Globus pallidus (tissue), 1 donor: ENCODE measurements at places on chromosomes 16 and 17.

GRCh38 chr17:82432017-82432416 lies 13.6 kb upstream of the OGFOD3 start:
- DNase-seq: no peak

- DNase-seq: no peak
These were observed 4.6 kb upstream of the TEDC2 start for GRCh38 chr16:2455081-2455845.

- DNase-seq: no peak
These were observed 45.8 kb upstream of the CIBAR2 start for GRCh38 chr16:85157813-85158742.

GRCh38 chr16:17970816-17971331 lies 365.7 kb downstream of the NPIPA8 start:
- no peak for DNase-seq

GRCh38 chr17:27293359-27293897 lies 486 bp upstream of the WSB1 start:
- no peak for DNase-seq

DNA sequence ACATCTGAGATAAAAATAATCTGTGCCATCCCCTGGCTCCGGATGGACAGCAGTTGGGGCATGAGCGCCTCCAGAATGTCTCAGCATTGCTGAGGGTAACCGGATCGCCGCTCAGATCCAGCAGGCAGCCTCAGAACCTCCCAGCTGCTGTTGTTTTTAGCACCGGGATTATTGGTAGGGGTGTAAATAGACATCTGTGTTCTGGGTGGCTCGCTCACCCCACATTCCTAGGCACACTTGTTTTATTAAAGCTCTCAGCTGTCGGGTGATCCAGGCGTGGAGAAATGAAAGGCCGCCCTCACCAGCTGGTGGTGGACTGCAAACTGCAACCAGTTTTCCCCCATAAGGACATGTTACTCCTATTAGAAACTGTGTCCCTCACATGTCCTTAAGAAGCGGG lies 32.1 kb downstream of the MYH3 start:
- no peak for DNase-seq

DNA sequence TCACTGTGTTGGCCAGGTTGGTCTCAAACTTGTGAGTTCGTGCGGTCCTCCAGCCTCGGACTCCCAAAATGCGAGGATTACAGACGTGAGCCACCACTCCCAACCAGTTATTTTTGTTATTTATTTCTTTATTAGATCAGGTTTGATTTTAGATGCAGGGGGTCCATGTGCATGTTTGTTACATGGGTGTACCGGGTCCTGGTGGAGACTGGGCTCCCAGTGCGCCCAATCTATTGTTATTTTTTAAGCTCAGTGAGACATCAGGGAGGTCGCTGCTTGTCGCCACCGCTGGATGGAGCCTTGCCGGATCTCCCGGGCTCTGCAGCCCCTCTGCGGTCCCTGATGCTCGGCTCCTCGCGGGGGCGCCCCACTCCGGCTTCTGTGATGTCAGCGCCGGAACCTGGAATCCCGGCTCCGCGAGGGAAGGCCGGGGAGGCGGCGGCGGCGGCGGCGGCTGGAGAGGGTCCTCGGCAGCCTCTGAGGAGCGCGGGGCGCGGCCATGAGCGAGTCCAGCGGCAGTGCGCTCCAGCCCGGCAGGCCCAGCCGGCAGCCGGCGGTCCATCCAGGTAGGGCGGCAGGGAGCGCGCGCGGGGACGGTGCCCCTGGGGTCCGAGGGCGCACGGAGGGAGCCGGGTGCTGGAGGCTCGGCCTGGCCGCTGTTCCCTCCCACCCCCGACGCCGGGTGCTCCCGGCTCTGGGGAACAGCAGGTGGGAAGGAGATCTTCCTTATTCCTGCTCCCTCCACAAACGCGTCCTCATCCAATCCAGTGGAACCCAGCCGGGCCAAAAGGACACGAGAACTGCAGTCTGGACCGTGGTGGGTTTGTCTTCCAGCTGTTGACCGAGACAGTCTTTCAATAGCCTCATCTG lies at the start of gene TMC7:
TMC7 (plus strand) TSS at position 370 of the 870 bp plus-strand sequence; CDS start at position 500, 130 bp downstream.
- peak; percentile 91 for DNase-seq

DNA sequence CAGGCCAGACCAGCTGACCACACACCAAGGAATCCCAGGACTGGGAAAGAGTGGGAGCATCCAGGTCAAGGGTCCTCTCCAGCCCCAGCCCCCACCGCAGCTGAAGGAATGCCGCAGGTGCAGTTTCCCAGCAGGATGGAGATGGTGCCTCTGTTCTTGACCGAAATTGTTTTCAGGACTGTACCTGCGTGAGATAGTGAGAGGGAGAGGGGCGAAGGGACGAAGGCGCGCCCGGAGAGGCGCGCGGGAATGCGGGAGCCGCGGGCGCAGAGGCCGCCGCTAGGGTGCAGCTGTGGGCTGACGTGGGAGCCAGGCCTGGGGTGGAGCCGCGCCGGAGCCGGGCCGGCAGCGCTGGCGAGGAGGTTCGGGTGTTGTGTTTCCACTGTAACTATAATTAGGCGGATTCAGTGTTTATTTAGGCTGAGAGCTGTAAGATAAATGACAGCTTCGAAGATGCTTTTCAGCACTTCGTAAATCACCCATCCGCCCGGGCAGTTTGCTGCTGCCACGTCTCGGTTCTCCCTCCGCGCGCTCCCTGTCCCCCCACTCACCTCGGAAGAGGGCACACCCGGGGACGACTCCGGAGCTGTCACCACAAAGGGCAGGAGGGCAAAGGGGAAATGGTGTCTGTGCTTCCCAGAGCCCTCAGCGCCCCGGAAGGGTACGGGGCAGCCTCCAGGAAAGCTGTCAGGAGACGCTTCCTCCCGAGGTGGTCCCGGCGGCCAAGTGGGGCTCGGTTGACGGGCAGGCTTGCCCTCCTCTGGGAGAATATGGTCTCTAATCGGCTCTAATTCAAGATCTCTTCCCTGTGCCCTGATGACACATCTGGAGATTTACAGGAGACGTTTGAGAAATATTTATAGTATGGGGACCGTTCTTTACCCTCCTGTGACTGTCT lies 38.2 kb downstream of the HOXB1 start:
- DNase-seq: peak; percentile 4

GRCh38 chr17:28657756-28658155 lies 4.0 kb downstream of the SDF2 start:
- DNase-seq: no peak

GRCh38 chr17:40472733-40473452 lies 28.5 kb downstream of the TNS4 start:
- no peak for DNase-seq

DNA sequence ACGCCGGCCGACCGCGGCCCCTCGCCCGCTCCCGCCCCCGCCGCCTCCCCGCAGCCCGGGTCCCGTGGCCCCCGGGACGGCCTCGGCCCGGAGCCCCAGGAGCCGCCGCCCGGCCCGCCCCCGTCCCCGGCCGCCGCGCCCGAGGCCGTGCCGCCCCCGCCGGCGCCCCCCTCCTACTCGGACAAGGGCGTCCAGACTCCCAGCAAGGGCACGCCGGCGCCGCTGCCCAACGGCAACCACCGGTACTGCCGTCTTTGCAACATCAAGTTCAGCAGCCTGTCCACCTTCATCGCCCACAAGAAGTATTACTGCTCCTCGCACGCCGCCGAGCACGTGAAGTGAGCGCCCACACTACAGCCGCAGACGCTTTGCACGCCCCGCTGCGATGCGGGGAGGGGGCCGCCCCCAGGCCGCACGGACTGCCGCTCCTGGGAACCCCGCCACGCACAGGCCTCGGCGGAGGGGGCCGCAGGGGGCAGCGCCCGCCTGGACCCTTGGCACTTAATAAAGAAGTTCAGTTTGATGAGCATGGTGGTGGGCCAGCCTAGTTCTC lies 35.5 kb upstream of the ZC3H18 start:
- no peak for DNase-seq

DNA sequence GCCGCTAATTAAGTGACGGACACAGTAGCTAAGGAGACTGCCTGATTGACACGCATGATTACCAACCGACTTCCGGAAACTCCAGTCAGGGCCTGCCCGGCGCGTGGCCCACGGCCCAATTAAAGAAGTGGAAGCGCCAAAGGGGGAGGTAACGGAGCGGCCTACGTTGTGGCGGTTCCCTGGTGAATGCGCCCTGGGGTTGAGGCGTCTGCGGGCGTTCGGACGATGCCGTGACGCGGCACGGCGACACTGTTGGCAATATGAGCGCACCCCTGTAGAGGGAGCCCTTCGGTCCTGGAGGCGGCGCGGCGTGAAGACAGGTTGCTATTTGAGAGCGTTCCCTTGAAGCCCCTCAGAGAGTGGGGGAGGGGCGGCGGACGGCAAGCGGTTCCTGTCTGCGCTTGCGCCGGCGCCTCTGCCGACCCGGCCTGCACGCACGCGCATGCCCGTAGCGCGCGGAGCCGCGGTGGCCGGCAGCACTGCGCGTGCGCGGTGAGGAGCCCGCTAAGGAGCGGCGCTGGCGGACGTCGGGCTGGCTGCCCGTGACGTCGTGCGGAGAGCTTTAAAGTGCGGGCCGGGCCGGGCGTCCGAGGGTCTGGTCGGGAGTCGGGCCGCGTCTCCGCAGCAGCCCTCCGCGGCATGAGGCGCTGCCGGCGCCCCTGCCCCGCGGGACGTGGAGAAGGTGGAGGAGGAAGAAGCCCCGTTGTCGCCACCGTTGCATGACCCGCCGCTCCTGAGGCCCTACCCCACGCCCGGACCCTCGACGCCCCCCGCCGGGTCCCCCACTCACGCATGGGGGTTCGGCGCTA lies at the start of gene ALKBH5:
ALKBH5 (plus strand) TSS at position 495 of the 809 bp plus-strand sequence. CDS start 416 bp downstream, outside the sequence.
- DNase-seq: peak; percentile 99

- no peak for DNase-seq
These were observed 2.6 kb downstream of the CDH5 start for GRCh38 chr16:66369055-66369592.

GRCh38 chr17:10013365-10014112 lies 108.5 kb upstream of the RCVRN start:
- DNase-seq: no peak

GRCh38 chr17:3985846-3986245 lies 21.6 kb upstream of the ATP2A3 start:
- no peak for DNase-seq

DNA sequence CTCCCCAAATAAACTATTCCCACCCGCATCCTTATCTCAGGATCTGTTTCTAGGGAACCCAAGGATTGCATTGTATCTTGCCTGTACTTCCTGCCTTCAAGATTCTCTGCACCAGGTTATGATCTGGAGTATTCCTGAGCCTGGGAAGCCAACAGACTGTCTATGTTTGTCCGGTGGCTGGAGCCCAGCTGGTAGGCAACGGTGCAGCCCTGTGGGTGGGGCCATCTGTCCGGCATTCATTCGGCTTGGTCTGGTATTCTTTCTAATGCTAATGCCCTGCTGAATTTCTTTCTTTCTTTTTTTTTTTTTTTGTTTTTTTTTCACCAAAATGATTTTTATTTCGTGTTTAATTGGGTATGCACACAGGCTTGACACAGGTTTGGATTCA lies 20.7 kb upstream of the TVP23A start:
- DNase-seq: no peak

DNA sequence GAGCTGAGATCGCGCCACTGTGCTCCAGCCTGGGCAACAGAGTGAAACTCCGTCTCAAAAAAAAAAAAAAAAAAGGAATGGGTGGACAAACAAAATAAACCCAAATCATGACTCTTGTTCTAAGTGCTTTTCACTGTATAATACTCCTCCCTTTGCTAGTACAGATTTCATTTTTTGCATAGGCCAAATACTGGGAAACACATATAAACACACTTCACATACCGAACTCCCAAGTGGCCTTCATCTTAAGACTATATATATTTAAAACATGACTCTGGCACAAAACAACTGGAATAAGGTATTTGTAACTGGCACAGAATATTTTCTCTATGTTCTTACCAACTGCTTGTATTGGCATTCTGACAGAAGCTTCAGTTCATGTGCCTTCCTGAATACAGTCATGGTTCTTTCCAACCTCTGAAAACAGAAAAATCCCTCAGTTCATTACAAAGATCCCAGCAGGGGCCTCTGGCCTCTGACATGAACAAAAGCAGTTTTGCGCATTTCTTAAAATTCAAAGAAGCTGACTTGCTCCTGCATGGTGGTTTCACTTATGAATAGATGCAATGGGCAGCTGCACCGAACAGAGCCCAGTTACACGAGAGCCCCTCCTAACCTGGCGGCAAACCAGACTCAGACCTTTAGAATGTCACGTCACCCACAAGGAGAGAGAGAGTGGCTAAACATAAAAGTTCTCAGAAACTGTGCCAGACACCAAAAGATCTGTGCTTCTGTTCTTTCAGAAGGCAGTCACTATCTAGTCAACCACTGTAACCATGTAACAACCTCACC lies 19.1 kb upstream of the COPRS start:
- DNase-seq: no peak
